NCI-H510A (cell line): ENCODE measurements at places on chromosomes 6 and 20.

DNA sequence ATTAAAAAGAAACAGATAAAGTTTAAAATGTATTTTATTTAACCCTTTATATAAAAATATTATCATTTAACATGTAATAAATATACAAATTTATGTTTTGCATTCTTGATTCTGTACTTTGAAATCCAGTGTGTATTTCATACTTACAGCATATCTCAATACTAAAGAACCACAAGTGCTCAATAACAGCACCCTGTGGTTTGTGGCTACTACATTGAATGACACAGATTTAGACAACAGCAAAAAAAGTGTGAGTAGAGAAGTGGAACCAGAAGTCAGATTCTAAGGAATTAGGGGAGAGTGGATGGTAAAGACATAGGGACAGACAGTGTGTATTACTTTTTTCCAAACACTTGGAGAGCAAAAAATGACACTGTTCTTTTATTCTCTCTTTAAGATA is 524.5 kb downstream of the BMP2 start:
- no peak for DNase-seq

- DNase-seq, result no peak
These were observed 296.9 kb downstream of the OGFRL1 start for GRCh38 chr6:71585472-71585871.

DNA sequence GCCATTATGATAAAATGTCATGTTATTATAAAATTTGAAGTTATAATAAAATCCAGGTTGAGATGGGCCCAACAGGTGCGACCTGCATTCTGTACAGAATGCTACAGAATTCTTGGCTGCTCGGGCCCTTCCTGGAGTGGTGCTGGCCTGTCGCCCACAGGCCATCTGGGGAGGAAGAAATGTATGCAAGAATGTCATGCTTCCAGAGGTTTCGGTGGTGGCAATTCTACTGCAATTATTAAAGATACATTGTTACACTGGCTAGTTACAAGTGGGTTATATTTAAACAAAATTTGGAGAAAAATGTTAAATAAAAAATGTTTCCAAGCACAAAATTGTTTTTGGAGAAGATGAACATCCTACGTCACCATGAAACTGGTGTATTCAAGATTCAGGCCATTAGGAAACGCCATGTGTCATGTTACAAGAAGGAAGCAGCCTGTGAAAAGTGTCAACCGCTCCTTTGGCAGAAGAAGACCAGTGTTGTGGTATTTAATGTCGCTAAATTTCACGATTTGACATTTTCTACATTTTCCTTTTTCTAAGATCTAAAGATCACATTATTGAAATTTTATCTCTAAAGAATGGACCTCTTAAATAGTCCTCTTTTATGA is 7.1 kb downstream of the RAMACL start:
- no peak for DNase-seq

GRCh38 chr6:34575326-34575725 is 19.2 kb upstream of the SPDEF start:
- DNase-seq, result no peak

DNA sequence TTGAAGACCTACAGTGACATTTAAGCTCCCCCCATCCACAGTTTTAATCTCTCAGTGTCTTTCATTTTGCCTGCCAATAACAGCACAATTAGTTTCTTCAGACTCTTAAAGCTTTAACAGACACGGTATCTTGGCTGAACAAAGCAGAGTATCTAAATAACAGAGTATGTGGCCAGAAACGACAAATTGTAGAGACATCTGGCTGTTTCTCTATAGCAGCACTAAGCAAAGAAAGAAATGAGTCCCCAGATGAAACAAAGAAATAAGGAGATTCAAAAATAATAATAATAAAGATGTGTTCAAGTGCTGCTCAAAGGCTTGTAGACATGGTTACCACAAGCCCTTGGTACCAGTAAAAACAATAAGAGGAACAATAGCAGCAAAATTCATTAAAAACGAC is 97.8 kb upstream of the HDAC2 start:
- no peak for DNase-seq

- no peak for DNase-seq
These were observed 60.9 kb upstream of the RBM24 start for GRCh38 chr6:17220040-17220910.

GRCh38 chr6:1855890-1856289 is 246.2 kb downstream of the FOXC1 start:
- DNase-seq, result no peak

DNA sequence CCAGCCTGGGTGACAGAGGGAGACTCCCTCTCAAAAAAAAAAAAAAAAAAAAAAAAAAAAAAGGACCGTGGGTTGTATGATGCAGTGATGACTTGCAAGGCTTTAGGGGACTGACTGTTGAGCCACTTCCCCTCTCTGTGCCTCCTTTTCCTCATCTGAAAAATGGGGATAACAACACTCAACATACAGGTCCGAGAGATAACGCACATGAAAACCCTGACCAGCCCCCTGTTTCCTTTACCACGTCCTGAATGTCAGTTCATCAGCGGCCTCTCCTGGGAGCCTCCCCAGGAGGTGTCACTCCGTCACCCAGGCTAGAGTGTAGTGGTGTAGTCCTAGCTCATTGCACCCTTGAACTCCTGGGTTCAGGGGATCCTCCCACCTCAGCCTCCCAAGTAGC is 3.9 kb downstream of the SLA2 start:
- no peak for DNase-seq

GRCh38 chr6:143399775-143400174 is 50.7 kb downstream of the ADAT2 start:
- no peak for DNase-seq

DNA sequence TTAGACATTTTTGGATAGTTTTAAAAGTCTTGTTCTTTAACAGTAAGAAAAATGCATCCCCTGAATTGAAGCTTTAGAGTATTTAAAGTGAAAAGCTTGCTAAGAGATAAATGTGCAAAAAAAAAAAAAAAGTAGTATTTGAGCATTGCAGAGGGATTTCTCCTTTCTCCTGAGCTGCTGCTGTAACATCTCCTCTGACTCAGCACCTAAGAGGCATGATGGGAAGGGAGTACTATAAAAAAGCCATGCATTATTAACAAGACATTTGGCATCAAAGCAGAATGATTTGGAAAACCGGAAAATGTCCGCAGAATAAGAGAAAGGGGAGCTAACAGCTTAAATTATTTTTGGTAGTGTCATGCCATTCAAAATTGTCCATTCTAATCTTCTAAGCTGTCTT is 27.9 kb downstream of the B4GALT5 start:
- no peak for DNase-seq

DNA sequence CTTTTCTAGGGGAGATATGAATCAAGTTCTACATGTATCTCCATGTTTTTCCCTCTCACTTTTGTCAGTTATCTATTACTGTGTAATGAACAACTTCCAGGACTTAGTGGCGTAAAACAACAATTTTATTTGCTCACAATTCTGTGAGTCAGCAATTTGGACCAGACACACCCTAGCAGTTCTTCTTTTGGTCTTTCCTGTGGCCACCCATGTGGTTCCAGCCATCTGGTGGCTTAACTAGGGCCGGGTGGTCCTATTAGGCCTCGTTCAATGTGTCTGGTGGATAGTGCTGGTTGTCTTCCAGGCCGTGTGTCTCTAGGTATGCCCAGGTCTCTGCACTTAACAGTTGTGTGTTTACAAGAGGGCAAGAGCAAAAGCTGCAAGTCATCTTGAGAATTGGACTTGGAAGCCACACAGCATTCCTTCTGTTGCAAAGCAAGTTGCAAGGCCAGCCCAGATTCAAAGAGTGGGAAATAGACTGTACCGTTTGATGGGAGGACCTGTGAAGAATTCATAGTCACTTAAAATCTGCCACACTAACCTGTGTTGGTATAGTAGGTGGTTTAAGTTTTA is 20.8 kb upstream of the SLC35D3 start:
- no peak for DNase-seq

GRCh38 chr20:43940518-43941225 is 26.0 kb downstream of the TOX2 start:
- no peak for DNase-seq

DNA sequence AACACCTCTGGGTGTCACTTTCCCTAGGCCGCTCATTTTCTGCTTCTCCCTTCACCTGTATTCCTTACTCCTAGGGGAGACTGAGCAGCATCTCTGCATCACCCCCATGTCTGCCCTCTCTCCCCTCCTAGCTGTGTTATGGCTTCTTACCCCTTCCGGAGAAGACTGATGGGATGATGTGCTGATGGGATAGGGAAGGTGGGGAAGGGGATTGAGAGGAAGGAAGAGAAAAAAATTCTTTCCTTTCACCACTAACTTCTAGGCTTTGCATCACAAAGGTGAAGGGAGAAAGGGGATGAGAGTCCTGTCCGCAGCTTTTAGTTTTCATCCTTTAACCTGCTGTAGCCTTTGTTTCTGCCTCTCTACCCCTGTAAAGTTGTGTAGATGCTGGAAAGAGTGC is 26.7 kb downstream of the AKAP7 start:
- DNase-seq, result no peak

DNA sequence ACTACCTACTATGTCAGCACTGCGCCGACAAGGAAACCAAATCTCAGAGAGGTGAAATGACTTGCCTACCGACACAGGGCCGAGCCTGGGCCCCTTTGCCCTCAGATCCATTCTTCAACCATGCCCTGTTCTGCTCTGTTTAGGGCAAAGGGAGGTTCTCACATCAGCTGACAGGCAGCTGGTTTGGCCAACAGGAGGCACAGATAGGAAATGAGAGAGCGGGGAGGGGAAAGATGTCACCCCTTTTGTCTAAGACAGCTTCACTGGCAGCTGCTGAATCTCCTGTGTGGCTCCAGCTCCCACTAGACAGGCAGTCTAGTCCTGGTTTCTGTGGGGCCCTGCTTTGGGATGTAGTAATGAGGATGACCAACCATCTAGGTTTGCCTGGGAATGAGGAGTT is 158.7 kb downstream of the TMEM200A start:
- no peak for DNase-seq

- no peak for DNase-seq
These were observed 39.5 kb downstream of the CITED2 start for GRCh38 chr6:139334806-139335446.

DNA sequence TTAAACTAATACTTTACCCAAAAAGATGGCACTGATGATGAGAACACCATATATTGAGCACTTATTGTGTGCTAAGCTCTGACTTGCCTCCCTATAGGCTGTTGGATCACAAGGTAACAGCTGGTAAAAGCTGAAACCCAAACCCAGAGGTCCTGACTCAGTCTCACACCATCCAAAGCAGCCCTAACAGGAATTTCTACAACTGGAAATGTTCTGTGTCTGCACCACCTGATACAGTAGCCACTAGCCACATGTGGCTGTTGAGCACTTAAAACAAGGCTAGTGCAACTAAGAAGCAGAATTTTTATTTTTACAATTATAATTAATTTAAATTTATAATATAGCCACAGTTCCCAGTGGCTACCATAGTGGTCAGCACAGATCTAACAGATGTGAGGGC is 15.6 kb upstream of the MATN4 start:
- no peak for DNase-seq

- no peak for DNase-seq
These were observed 29.4 kb upstream of the ZBP1 start for GRCh38 chr20:57649617-57650015.

- no peak for DNase-seq
These were observed 70.4 kb upstream of the GLP1R start for GRCh38 chr6:38978139-38978704.

DNA sequence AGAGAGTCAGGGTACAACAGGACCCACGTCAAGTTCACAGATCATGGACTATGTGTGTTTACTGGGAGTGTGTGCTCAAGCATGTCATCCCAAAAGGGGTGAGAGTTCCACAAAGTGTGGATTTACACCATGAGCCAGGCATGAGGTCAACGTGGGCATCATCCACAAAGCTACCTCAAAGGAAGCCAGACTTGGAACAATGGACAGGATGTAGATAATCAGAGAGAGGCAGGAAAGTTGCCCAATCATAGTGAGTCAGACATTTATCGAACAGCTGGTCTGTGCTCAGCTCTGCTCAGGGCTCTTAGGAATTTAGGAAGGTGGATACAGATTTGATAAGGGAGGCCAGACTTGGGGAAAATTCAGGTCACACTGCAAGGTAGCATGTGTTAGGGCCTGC is 317.2 kb upstream of the CDYL start:
- DNase-seq, result no peak

DNA sequence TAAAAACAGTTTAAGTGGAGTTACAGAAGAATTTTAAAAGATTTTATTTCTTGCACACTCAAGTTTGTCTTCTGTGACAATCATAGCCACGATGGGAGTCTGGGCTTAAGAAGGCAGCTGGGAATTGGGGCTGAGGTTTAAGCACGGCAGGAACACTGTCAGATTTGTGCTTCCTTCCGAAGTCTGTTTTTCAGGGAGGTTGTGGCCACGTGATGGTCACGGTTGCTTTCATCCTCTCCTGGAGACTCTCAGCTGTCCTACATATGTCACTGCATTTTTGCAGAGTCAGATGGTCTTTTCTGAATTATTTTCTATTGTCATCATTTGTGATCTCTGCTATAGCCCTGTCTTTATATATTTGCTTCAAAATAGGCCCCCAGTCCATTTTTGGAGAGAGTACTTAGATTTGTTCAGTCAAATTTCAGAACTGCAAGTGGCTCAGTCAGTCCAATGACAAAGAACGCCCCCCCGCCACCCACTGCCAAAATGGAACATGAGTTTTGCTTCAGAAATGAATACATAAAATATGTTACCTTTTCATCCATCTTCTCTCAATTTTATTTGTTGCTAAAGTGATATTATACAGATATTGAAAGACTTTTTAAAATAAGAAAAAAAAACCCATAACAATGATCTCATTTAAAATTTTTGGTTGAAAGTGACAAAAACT is 111.8 kb upstream of the ZFP64 start:
- no peak for DNase-seq

GRCh38 chr6:113634352-113635163 is 222.6 kb upstream of the MARCKS start:
- no peak for DNase-seq

DNA sequence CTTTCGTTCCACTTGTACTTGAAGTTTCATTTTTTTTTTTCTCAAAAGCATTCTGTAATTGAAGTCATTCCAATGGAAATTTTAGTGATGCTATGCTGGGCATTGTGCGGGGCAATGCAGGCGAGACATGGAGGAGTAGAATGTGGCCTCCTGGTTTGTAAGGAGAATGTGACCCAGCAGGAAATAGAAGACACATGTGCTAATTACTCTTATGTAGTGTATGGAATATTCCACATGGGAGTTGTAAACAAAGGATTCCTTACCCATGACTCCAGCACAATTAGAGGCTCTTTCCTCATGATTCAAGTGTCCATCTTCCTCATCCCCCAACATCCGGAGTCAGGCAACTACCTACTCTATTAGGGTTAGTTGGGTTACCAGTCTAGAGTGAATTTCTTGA is 14.9 kb upstream of the RFPL4B start:
- no peak for DNase-seq
